ENCODE measurements at places on chromosomes 16 and 17.
A peak's percentile ranks its signal among the peaks of the same experiment; 100 is the strongest.

GRCh38 chr16:66900721-66901441, 17.8 kb downstream of the CDH16 start:
- peak; percentile 35 for DNase-seq

- DNase-seq: no peak
These were observed 14.4 kb downstream of the GALNS start for GRCh38 chr16:88842308-88842756.

DNA sequence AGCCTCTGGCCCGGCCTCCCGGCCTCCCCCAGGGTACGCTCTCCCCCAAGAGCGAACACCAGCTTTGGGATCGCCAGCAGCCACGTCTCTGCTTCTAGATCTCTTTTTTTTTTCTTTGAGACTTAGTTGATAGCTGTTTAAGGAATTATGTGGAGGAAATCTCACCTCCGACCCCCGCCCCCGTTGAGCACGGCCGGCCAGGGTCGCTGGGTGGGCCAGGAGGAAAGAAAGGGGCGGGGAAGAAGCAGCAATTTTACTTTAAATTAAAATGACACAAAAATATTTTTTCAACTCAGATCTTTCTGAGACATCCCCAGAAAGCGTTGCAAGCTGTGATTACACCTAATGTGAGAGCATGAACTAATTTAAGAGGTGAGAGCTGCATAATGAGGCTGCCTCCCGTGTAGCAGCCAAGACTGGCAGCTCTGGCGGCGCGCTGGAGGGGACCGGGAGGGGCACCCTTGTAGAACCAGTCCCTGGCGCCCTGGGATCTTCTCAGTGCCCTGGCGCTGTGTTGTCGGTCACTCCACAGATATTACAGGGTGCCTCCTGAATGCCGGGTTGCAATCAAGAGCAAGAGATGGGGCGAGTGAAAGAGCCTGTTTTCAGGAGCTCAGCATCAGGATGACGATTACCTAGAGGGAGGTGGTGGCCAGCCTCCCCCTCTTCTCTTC, 1.9 kb upstream of the CBLN1 start:
- DNase-seq: no peak

GRCh38 chr17:47884905-47885730, 10.9 kb upstream of the SP2 start:
- DNase-seq: no peak

GRCh38 chr16:27561216-27561615, 11.3 kb downstream of the KATNIP start:
- DNase-seq: no peak

GRCh38 chr16:9114842-9115241, 23.4 kb downstream of the HAPSTR1 start:
- no peak for DNase-seq

GRCh38 chr17:7218758-7219157, 878 bp downstream of the DLG4 start:
- DNase-seq: no peak

DNA sequence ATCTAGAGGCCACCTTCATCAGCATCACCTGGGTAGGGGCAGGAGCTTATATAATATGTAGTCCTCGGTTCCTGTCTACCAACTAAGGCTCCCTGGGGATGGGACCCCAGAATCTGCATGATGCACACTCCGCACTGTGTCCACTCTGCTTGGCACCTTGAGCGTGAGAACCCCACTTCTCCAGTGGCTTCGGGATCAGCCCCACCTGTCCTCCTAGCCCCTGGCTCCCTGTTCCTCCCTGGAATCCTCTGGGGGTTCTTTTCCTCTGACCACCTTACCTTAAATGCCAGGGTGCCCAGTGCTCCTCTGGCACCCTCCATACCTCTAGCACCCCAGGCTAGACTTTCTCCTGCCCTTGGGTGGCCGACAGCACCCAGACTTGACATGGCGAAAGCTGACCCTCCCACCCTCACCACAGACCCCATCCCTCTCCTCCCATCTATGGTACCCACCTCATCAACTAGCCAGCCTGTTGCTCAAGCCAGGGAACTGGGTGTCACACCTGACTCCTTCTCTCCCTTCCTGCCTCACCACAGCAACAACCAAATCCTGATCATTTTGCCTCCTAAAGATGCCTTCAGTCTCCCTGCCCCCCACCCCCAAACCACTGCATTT, 2.8 kb upstream of the NXPH3 start:
- no peak for DNase-seq

DNA sequence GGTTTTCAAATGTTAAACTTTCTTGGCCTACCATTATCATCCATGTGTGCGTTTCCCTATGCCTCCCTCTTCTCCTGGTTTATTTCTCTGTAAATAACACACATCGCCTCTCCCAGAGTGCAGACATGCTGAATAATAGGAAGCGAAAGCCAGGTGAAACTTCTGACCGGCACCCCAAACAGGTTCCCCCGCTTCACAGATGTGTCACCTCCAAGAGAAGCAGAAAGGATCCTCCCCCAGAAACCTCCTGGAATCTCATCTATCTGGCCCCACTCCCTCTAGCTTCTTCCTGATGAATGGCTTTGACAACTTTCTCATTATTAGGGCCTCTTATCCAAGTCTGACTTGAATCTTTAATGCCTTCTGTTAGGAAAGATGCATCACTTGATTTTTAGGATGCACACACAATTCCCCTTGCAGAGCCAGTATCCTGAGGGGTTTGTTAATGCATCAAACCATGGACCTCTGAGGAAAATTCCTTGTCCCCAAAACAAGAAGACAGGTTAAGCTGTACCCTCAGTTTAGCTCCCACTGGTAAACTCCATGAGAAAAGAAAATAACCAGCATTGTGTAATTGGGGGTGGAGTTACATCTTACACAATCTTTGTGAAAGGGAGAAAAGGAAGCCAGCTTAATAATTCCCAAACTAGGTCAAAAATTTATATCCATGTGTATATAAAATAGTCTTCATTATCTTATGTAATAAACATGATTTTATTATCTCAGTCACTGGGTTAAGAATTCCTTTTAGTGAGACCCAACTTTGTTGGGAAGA, 20.1 kb upstream of the HYDIN start:
- DNase-seq: no peak

GRCh38 chr16:66155933-66156332, 210.6 kb upstream of the CDH5 start:
- DNase-seq: no peak

DNA sequence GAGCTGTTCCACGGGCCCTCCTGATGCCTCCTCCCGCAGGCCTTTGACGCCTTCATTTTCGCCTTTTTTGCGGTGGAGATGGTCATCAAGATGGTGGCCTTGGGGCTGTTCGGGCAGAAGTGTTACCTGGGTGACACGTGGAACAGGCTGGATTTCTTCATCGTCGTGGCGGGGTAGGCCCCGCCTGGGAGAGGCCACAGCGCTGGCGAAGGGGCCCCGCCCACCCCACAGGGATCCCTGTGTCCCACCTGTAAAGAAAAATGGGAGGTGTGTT, 29.7 kb downstream of the TPSG1 start:
- no peak for DNase-seq

DNA sequence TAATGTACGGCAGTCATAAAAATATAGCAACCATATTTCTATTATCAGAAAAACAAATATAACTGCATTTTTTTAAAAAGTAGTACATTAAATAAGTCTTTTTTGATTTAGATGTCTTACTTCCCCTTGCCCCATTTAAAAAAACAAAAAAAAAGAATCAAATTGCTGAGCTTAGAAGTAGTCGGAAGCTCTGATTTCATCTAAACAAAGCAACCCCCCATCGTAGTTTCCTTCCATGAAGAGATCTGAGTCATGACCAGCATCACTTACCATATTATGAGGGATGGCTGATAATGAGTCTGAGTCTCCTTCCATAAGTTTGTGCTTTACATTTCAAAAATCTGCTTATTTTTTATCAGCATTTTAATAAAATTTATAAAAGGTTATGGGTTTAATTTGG, 86.2 kb downstream of the ITFG1 start:
- DNase-seq: no peak
